A549 treated with CORT108297 at 1 μM for 4 hours (cell line): ENCODE measurements at places on chromosomes 11 and 22. TPM values are rescaled to one million over a fixed set of nuclear protein-coding genes. Genes with fewer than 3 reads are reported as not detected.

The ARRB1 gene
- 3.4 to 4.6 TPM (median 4.2 TPM) in 5 replicates for total RNA-seq

The THRSP gene
- total RNA-seq = not detected in 5 replicates

The LSP1 gene
- total RNA-seq = 0.55 to 2.7 TPM (median 1.6 TPM) in 5 replicates

The ACCSL gene
- not detected in 5 replicates for total RNA-seq

The TPH1 gene
- total RNA-seq = 0.03 to 0.04 TPM (median 0.03 TPM) in 4 of 5 replicates, not detected in the other

The NCF4 gene
- total RNA-seq = 0.07 TPM in 1 of 5 replicates, not detected in the others

The NEFH gene
- total RNA-seq = 0.03 to 0.10 TPM (median 0.08 TPM) in 5 replicates

The NPAS4 gene
- not detected in 5 replicates for total RNA-seq

The OR51E1 gene
- total RNA-seq = not detected in 5 replicates

The HOATZ gene
- total RNA-seq = not detected in 5 replicates

The SCN3B gene
- total RNA-seq = 0.09 to 0.22 TPM (median 0.16 TPM) in 5 replicates

The SYT8 gene
- total RNA-seq = 0.05 to 0.39 TPM (median 0.06 TPM) in 3 of 5 replicates, not detected in the others

The CBLIF gene
- not detected in 5 replicates for total RNA-seq

The VPREB1 gene
- total RNA-seq = not detected in 5 replicates

The MAPK1 gene
- total RNA-seq = 45.9 to 73.0 TPM (median 64.0 TPM) in 5 replicates

The NRIP3 gene
- 0.81 to 1.2 TPM (median 0.97 TPM) in 5 replicates for total RNA-seq

The SLC22A12 gene
- total RNA-seq = not detected in 5 replicates

The TRIM21 gene
- total RNA-seq = 20.9 to 22.6 TPM (median 21.9 TPM) in 5 replicates

The DMC1 gene
- 2.6 to 5.5 TPM (median 5.0 TPM) in 5 replicates for total RNA-seq

The CCDC89 gene
- not detected in 5 replicates for total RNA-seq

The OR52H1 gene
- total RNA-seq = not detected in 5 replicates

The ARVCF gene
- total RNA-seq = 2.2 to 3.2 TPM (median 2.7 TPM) in 5 replicates

The UPK2 gene
- total RNA-seq = 0.35 to 1.1 TPM (median 0.91 TPM) in 5 replicates

The IFITM10 gene
- total RNA-seq = 0.54 to 1.3 TPM (median 1.2 TPM) in 5 replicates

The MS4A1 gene
- not detected in 5 replicates for total RNA-seq

The BLID gene
- not detected in 5 replicates for total RNA-seq

The SCGB1A1 gene
- 0.23 to 0.45 TPM in 2 of 5 replicates, not detected in the others for total RNA-seq

The CLCF1 gene
- 39.1 to 53.1 TPM (median 45.3 TPM) in 5 replicates for total RNA-seq

The CCND1 gene
- total RNA-seq = 175 to 256 TPM (median 222 TPM) in 5 replicates

The MMP27 gene
- not detected in 5 replicates for total RNA-seq

The TMEM191B gene
- total RNA-seq = 1.1 to 2.2 TPM (median 1.4 TPM) in 5 replicates

The PKDREJ gene
- not detected in 5 replicates for total RNA-seq

The APOA5 gene
- not detected in 5 replicates for total RNA-seq

The KIRREL3 gene
- total RNA-seq = 8.5 to 12.0 TPM (median 11.0 TPM) in 5 replicates

The OR4A47 gene
- total RNA-seq = not detected in 5 replicates

The PANX2 gene
- 4.6 to 7.9 TPM (median 7.1 TPM) in 5 replicates for total RNA-seq

The KRTAP5-8 gene
- total RNA-seq = 0.12 TPM in 1 of 5 replicates, not detected in the others

The TYR gene
- not detected in 5 replicates for total RNA-seq

The BMAL1 gene
- total RNA-seq = 7.7 to 12.2 TPM (median 11.4 TPM) in 5 replicates

The ZFPL1 gene
- total RNA-seq = 32.3 to 35.1 TPM (median 33.5 TPM) in 5 replicates

The C11orf42 gene
- total RNA-seq = not detected in 5 replicates

The SLC25A45 gene
- total RNA-seq = 11.0 to 13.3 TPM (median 13.1 TPM) in 5 replicates

The SLC7A4 gene
- total RNA-seq = not detected in 5 replicates

The SCGB2A2 gene
- total RNA-seq = not detected in 5 replicates

The HTR3A gene
- not detected in 5 replicates for total RNA-seq
